Calu3 (cell line): ENCODE measurements at places on chromosomes 13 and 19. TPM values are rescaled to one million over a fixed set of nuclear protein-coding genes. Genes with fewer than 3 reads are reported as not detected.

- DNase-seq, result no peak
These were observed 143.6 kb upstream of the SERP2 start for GRCh38 chr13:44230071-44230470.

GRCh38 chr13:95509521-95510310, 42.8 kb upstream of the CLDN10 start:
- no peak for DNase-seq

Gene ZNF14
- 2.8 and 3.1 TPM in 2 replicates for total RNA-seq

GRCh38 chr19:54029930-54030490, 33.7 kb downstream of the VSTM1 start:
- DNase-seq, result peak; percentile 83

Gene PDX1
- 1.2 and 1.8 TPM in 2 replicates for total RNA-seq

GRCh38 chr19:7894612-7895309, 6.5 kb downstream of the LRRC8E start:
- DNase-seq, result peak; percentile 71

- no peak for DNase-seq
These were observed 1.5 kb upstream of the KLK11 start for GRCh38 chr19:51027873-51028272.

- no peak for DNase-seq
These were observed 9.7 kb upstream of the JUND start for GRCh38 chr19:18291019-18291524.

DNA sequence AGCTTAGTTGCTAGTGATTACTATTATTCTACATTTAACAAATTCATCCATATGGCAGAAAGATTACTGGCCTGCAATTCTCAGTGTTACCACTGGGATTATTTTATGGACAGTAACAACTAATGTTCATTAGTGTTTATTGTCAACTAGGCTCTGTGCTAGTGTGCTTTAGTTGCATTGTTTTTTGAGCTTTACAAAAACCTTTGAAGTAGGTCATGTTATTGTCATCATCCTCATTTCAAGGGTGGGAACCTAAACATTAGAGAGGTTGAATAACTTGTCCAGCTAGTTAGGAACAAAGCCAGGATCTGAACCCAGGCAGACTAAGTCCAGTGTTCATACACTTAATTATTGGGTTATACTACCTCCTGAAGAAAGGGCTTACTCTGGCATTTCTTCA, 27.8 kb upstream of the TDRD3 start:
- no peak for DNase-seq

GRCh38 chr13:62837895-62838294, 1422.2 kb upstream of the PCDH20 start:
- DNase-seq, result no peak

Gene NCLN
- total RNA-seq, result 79.6 and 80.7 TPM in 2 replicates

DNA sequence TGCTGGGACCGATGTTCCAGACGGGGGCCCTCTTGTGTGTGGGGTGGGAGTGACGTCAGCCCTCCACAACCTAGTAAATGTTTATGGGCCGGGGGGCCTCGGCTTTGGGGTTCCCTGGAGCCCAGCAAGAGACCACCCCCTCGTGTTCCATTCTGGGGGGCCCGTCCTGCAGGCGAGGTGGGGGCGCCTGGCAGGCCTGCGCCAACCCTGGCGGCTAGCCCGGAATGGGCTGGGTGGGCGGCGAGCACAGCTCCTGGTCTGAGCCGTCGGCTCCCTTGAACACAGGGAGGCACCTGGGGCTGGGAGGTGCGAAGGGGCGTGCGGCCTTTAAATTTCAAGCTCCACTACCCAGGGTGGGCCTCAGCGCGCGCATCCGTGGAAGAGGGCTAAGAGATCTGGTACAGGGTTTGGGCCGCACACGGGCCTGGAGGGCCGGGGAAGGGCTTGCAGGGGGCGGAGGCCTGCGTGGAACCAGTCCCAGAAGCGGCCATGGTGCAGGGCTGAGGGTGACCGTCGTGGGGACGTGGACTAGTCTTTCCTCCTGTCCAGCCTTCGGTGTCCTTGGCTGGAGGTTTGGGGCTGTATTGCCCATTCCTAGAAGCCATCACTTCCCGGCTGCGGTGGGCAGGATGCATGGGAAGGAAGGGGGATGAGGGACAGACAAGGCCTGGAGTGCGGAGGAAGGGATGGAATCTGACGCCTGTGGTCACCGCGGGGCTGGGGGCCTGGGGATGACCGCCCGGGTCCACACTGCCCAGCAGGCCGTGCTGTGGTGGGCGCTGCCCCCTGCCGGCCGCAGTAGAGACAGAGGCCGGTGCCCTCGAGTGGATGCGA, 11.4 kb downstream of the NDUFA11 start:
- peak; percentile 62 for DNase-seq

Gene EXOC3L2
- total RNA-seq, result not detected in 2 replicates

DNA sequence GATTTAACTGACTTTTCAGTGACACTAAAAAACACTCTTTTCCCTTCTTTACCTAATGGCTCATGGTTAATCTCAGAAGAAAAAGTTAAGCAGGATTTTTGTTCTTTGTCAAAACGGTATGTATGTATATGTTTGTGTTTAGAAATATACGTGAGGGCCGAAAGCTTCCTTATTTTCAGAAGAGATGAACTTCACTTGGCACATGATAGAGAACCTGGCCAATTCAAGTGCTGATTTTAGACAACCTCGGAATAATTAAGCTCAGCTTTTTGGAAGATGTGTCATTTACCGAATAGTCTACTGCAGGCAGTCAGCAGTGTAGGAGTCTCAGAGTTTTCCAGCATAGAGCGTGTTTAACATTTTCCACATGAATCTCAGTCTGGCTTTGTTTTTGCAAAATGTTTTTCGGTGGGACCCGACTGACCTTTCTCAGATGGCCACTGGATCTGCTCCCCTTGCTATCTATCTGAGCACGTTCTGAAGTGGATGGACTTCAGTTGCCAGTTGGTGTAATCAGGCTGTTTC, 4.6 kb downstream of the RNASEH2B start:
- DNase-seq, result no peak

GRCh38 chr13:31982540-31982939, 49.0 kb upstream of the FRY start:
- DNase-seq, result peak; percentile 83
